ENCODE measurements at places on chromosomes 5 and 9.
A peak's percentile ranks its signal among the peaks of the same experiment; 100 is the strongest.

DNA sequence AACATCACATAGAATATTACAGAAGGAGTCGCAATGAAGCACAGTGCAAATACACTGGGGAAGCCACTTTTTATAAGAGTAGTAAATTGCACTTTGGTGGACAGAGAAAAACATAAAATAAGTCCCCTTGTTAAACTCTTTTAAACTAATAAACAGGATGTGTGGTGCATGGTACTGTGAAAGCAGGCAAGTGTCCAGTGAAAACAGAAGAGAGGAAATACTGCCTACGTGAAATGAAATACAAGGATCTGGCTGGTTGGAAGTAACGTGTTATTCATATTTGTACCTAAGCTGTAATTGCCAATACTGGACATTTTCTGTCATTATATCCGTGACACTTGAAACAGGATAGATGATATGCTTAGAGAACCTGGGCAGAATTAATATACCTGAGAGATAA, 191.9 kb upstream of the SLC27A6 start:
- DNase-seq, result no peak

- DNase-seq, result peak; percentile 58
Measured at GRCh38 chr5:159331093-159331973, 1.0 kb upstream of the IL12B start.

GRCh38 chr9:33229359-33230114, 10.4 kb upstream of the SPINK4 start:
- no peak for DNase-seq

DNA sequence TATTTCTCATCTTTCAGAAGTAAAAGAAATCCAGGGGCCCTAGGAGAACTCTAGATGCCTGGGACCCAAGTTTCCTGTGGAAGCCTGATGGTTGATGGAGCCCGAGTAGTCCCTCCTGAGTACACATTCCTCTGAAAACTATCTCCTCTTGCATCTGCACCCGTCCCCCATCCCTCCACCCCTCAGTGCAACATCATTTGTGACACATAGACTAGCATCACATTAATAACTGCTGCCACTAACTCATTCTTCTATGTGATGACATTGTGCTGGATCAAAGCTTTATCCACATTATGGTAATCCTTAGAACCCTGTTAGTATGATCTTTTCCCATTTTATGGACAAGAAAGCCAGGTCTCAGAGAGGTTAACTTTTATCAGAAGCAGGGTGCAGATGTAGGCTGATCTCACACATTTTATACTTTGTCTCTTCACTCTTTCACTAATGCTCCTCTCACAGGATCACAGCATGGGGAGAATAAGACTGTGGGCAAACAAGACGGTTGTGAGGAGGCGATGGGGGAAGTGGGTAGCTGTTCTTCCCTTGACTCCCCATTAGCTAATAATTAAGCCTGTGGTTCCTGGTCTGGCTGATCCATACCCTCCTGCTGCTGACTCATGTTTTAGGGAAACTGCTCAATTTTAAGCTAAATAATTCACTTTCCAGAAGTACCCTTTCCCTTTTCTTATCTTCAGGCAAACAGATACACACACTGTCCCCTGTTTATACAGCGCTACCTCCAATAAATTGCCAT, 3.9 kb upstream of the HK3 start:
- no peak for DNase-seq

DNA sequence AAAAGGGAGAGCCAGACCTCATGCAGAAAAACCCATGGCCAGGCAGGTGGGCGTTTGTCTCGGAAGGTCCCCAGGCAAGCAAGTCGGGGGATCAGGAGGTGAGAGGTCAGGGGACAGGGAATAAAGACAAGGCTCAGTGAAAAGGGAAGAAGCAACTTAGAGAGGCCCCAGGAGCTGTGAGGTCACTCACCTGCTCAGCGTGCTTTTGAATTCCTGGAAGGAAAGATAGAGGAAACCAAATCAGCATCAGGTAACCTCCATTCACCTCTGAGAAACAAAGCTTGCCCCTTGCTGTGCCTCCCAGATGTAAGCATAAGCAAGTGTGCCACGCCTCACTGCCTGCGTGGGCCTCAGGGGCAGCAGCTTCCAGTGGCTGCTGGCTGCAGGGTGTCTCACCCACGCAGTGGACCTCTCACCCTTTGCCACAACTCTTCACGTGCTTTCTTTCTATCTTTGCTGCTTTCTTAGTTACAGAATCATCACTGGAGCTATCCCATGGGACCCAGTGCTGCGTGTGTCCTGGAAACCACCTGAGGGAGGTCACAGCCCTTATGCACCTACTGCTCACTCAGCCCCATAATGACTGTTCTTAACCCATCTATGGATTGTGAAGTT, 6.0 kb downstream of the TRIM7 start:
- DNase-seq, result peak; percentile 53

GRCh38 chr5:95824747-95825146, 2.2 kb upstream of the GLRX start:
- no peak for DNase-seq

- DNase-seq, result no peak
Measured at GRCh38 chr9:134930398-134930797, 12.7 kb upstream of the FCN1 start.

DNA sequence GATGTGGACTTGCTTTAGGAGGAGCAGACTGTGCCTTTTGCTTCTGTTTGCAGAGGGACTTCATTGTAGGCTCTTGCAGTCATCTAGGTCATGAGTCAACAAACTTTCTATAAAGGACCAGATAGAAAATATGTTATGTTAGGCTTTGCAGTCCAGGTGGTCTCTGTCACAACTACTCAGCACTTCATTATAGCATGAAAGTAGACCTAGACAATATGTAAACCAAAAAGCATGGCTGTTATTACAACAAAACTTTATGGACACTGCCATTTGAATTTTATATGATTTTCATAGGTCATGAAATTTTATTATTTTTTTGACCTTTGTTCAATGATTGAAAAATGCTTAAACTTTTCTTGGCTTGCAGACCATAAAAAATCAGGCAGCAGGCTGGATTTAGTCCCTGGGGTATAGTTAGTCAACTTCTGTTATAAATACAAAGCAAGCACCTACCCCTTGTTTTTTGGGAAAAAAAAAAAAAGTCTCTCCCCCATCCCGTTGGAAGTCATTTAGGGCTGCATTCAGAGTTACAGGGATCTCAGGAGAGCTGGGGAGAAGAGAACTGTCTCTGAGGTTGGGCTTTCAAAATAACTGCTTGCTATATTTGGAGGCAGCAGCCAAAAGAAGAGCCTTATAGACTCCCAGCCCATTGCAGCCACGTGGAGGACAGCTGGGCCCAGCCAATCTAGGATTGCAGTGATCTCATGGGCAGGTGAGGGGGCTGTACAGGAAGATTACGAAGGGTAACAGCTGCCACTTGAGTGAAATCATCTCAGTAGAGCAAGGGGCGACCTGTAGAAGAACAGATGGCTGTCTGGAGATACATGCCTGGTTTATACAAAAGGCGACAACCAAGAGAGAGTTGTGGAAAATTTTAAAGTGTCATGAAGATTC, 136.6 kb upstream of the TNC start:
- no peak for DNase-seq

DNA sequence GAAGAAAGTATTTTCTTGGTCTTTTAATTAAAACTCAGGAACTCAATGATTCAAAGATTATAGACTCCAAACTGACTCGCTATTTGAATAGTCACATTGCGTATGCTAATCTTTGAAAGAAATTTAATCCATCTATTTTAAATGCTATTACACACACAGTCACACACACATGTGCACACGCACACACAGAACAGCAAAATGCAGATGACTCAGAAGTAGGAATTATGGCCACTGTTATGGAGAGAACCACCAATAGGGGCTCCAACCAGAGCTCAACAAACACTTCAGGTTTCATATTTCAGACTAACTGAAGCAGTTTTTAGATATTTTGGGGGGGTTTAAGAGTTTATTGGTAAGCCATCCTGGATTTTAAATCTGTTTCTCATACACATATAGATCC, 1917.9 kb downstream of the EFNA5 start:
- no peak for DNase-seq

- no peak for DNase-seq
Measured at GRCh38 chr9:21326526-21327139, 8.6 kb downstream of the KLHL9 start.

DNA sequence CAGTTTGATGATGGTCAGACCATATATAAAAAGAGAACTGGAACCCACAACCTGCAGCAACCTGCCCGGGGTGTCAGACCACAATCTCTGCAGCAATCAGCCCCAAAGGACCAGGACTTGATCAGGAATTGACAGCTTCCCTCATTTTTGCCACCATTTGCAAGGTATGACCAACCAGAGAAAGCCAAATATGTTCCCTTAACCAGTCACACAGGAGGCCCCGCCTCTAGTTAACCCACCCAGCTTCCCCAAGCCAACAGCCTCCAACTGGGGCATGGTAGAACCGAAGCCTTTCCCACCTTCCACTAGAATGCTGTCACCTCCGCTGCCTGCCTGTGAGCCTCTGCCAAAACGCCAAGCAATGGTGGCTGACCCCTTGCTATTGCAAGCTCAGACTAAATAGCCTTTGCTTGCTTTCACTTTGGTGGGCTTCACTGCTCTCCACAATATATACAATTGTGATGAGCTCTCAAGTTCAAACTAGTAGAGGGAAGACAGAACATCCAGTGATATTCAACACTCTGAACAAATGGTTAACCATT, 86.3 kb downstream of the AK8 start:
- no peak for DNase-seq

GRCh38 chr9:93486268-93486667, 32.9 kb upstream of the FAM120AOS start:
- no peak for DNase-seq

DNA sequence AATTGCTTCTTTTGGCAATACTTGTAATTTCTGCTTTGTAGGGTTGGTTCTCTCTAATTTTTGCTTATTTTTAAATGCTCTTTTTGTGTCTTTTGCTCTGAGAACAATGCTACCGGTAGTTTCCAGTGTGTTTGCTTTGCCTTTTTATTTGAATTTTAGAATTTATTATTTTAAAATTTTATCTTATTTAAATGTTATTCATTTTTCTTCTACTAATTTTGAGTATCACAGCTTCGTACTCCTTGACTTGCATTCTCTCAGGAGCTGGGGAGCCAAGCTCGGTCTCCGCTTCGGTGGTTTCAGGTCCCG, 45.9 kb downstream of the ANXA2R start:
- DNase-seq, result no peak

- DNase-seq, result no peak
Measured at GRCh38 chr5:39273314-39273954, 54.1 kb upstream of the FYB1 start.

DNA sequence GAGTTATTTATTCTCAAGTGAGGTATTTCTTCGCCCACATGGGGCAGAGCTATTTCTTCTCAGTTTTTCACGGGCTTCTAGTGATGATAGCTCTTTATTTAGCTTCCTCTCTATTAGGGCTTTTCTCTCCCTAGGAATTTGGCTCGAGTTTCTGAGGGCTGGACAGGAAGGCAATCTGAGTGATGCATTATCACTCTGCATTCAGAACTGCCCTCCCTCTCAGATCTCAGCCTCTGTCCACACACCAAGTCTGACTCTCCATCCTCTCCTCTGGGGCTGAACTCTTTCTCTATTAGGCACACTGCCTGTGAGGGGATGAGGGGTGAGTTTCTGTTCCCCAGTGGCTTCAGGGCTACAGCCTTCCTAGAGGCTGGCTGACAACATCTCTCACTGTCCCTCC, 14.9 kb upstream of the SCAMP1 start:
- DNase-seq, result no peak

GRCh38 chr9:36153746-36154145, 15.4 kb upstream of the CCIN start:
- DNase-seq, result no peak

DNA sequence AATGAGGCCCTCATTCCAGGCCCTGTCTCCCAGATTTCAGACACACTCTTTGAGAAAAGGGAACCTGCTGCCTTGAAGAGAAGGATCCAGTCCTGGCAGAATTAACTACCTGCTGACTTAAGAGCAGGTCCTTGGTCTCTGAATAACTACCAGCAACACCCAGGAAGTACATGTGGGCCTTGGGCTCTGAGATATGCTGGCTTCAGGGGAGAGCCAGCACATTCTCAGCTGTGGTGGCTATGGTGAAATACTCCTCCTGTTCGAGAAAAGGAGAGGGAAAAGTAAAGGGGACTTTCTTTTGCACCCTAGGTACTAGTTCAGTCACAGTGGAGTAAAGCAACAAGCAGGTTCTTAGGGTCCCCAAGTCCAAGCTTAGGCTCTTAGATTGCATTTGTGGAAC, 120.0 kb downstream of the HMHB1 start:
- DNase-seq, result no peak

All from GM12892 (cell line).